Stimulated activated CD8-positive, alpha-beta memory T cell treated with anti-CD3 and anti-CD28 coated beads, Interleukin-4, amount 100 ng/mL, for 4 hours (primary cell): ENCODE measurements at places on chromosomes 7 and 10.

DNA sequence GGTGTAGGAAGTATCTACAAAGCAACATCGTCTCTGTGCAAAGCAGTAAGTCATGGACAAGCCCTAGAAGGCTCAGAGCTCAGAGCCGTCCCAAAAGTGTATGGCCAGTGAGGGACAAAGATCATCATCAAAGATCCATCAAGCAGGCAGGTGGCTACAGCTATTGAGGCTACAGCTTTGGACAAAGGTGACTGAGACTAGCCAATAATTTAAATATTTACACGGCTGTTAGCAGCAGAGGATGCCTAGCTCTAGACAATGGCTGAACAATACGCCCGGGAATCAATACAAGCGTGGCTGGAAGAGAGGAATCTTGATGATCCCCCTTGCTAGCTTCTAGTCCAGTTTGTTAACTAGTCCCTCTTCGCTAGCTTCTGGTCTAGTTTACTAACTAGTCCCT lies 17.9 kb downstream of the NMT2 start:
- no peak for DNase-seq

DNA sequence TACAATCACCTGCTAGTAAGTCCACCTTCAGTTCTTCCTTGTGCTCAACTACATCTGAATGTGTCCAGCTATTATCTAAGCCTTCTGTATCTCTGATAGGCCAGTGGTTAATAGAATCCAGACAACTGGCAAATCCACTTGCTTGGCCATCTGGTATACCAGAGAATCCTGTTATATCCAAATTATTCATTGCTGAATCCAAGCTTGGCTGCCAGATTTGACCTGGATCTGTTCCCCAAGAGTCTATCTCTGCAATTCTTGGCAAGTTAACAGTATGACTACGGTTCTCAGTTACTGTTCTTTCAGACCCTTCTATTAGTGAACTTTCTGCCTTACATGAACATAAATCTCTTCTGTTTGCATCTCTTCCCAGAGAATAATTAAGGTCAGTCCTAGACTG lies 154.6 kb upstream of the TARP start:
- no peak for DNase-seq

DNA sequence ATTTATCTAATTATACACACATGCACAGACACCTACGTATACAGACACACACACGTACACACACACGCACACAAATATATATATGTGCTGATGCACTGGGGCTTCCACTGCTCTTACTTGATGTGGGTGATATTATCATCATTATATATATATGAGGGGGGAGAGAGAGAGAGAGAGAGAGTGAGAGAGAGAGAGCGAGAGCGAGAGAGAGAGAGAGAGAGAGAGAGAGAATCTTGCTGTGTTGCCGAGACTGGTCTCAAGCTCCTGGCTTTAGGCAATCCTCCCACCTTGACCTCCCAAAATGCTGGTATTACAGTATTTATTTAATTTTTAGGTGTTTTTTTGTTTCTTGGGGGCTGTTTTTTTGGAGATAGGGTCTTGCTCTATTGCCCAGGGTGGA lies 3.6 kb upstream of the RABGEF1 start:
- DNase-seq, result no peak

DNA sequence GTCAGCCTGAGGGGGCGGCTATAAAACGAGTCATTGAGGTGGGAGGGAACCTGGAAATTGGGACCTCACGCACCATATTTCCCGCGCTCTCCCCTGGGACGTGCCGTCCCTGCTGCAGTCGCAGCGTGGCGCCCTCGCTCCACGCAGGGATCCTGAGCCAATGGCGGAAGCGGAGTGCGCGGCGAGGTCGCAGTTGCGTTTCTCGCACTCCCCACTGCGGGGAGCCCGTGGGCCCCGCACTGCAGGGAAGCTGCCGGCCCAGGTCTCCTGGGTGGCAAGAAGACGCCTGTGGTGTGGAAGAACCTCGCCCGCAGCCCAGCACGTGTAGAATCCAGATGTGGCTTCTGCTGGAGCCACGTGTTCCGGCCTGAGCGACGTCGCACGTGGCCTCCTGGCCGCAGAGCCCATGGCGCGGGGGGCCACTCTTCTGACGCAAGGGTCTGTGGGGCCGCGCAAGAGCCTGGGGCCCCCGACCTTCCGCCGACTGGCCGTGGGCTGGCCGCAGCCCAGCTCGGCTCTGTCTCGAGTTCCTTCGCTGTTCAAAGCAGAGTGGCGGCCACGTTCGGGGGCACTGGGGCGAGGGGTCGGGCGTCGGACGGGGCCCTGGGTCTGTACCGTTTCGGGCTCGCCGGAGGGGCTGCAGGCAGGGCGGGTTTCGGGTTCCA lies 26.4 kb downstream of the HIF1AN start:
- peak; percentile 52 for DNase-seq

GRCh38 chr7:133207687-133208086 lies 45.2 kb upstream of the EXOC4 start:
- no peak for DNase-seq
